ENCODE measurements at places on chromosomes 13 and 19.

DNA sequence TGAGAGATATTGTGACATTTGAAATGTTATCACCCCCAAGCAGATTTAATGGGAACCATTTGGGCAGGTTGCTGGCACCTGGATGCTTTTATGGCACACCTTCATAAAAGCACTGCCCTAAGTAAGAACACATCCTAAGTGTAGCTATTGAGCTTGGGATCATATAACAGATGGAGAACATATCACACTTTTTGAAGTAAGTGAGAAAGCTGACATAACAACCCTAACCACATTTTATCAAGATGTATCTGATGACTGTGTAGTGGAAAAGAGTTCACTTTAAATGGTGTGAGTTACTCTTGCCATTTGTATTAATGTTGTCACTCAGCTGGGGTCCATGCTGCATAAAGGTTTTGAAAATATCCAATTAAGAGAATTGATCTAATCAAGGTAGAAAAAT lies 287.9 kb downstream of the DCLK1 start:
- DNase-seq = no peak

DNA sequence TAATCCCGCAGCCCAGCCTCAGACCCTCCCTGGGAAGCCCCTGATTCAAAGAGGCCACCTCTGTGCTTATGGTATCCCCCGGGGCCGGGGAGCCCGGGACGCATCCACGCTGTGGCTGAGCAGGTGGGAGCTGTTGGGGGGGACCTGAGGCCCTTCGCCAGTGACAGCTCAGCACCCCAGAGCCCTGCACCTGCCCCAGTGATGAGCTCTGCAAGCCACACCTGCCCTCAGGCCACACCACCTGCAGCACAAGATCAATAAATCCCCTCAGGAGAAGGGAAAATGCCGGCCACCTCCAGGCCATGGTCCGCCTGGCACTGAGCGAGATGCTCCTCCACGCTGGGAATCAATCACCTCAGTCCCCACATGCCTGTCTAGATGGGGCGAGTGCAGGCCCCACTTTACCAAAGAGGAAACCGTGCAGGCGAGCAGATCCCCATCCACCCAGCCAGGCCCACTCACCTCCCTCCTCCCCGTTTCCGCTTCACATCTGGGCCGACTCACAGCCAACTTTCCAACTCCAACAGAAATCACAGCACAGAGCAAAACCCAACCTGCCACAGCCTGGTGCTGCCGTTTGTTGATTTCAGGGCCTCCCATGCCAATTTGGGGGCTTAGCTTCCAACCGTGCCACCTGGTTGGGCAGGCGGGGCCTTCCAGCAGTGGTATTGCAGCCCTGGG lies 12.8 kb downstream of the MOB3A start:
- peak; percentile 83 for DNase-seq

DNA sequence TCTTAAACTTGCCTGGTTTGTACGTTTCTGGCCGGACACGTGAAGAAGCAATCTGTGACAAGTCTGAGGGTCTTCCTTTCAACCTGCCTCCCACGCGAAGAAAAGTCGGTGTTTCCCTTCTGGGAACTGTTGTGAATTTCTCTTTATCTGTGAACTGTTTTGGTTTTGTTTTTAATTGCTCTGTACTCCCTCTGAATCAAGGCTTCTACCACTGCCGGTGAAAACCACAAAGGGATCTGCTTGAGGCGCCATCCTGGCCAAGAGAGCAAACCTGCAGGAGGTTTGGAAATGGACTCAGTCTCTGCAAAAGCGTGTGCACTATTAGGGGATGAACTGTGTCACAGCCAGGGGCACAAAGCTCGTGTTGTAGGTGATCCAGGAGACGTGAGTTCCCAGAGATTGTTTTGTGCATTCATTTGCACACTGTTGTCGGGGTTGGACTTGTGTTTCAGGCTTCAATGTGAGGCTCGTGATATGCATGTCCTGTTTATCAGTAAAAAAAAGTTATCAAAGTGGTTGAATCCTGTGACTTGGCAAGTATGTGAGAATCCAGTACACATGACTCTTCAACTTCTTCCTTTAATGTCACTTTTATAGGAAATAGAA lies 9.7 kb downstream of the SIGLEC8 start:
- DNase-seq = peak; percentile 58

DNA sequence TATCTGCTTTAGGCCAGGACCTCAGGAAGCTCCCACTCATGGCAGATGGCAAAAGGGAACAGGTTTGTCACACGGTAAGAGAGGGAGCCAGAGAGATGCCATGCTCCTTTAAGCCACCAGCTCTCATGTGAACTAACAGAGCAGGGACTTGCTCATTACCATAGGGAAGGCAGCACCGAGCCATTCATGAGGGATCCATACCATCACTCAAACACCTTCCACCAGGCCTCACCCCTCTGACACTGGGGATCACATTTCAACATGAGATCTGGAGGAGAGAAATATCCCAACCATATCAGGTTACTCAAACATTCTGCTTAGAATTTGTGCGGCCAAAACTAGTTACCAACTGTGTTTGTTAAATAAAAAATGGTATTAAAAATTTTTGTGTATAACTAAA lies 427.0 kb downstream of the UQCRFS1 start:
- no peak for DNase-seq

GRCh38 chr19:54009440-54009839 lies 18.0 kb downstream of the CACNG6 start:
- no peak for DNase-seq

- no peak for DNase-seq
Measured at GRCh38 chr13:27592865-27593264, 27.5 kb downstream of the LNX2 start.

DNA sequence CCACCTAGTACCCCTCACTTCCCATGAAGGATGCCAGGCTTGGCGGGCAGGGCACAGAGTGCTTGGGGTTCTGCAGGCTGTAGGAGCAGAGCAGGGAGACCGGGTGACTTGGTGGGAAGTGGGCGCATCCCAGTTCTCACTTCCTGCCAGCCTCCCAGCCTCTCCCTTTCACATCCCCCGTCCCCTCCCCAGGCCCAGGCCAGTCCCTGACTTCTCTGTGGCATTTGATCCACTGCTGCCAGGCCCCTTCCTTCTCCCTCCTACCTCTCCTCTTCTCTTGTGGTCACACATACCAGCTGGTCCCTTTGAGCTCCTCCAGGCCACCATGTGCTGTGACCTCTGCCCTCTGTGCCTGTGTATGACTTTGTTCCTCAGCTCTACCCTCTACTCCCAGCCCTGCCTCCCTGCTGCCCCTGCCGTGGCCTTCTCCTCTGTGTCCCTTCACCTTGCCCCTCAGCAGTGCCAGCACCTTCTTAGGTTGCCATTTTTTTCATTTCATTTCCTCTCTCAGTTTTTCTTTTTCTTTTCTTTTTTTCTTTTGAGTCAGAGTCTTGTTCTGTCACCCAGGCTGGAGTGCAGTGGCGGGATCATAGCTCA lies 19.5 kb downstream of the MYO1F start:
- no peak for DNase-seq

DNA sequence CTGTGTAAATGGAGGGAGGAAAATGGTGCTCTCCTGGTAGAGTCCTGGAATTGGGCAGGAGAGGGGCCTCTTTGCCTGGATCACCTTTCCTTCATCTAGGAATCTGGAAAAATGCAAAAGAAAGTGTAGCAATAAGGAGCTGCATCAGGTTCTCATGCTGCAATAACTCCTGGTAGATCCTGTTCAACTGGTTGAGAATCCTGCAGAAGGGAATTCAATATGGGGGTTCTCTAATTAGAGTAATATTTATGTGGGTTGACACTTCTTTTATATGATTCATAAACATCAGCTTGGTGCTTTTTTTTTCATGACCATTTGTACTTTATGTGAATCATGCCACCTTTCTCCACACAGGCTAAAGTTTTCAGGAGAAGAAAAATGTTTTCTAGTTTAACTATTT lies 9.5 kb upstream of the NUDT15 start:
- no peak for DNase-seq

GRCh38 chr13:98542568-98543377 lies 34.1 kb downstream of the STK24 start:
- DNase-seq = peak; percentile 41

- DNase-seq = no peak
Measured at GRCh38 chr13:97000295-97000925, 6.1 kb upstream of the OXGR1 start.

- no peak for DNase-seq
Measured at GRCh38 chr19:35471946-35472345, 18.3 kb downstream of the KRTDAP start.

DNA sequence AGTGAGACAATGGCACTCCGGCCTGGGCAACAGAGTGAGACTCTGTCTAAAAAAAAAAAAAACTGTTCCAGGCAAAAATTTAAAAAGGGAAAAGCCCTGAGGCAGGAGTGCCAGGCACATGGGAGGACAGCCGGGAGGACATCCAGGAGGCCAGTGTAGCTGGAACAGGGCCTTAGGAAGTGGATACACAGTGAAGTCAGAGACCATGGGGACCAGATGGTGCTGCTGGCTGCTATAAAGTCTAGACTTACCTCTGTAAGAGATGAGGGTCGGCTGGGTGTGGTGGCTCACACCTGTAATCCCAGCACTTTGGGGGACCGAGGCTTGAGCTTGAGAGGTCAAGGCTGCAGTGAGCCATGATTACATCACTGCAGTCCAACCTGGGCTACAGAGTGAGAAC lies 15.0 kb downstream of the HAS1 start:
- no peak for DNase-seq

DNA sequence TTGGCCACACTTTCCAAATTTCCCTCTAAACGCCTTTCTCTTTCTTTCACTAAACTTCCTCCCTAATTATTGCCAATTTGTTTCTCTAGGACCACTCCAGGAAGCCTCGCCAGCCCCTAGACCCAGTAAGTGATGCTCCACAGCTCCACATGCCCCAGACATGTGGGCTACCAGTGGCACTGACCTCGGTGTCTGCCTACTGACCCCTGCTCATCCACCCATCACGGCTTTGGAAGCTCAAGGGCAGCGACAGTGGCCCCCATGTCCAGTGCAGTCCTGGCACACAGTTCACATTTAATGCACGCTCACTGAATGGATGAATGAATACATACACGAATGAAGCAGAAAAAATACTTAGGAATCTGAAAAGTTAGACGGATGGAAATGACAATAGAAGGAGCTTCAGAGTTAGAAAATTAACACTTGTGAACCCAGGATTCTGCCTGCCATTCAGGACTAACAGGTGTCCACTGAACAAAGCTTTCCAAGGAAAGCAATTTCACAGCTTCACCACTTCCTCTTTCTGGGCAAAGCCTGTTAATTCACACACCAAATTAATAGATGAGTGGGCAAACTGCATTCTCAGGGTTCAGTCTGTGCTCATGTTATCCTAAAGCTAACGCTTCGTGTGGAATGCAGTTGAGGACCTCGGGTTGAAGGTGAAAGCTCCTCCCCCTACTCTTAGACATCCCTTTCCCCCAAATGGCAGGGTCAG lies 50.9 kb downstream of the CCDC70 start:
- no peak for DNase-seq

GRCh38 chr13:49840675-49841074 lies 48.2 kb upstream of the KPNA3 start:
- no peak for DNase-seq

DNA sequence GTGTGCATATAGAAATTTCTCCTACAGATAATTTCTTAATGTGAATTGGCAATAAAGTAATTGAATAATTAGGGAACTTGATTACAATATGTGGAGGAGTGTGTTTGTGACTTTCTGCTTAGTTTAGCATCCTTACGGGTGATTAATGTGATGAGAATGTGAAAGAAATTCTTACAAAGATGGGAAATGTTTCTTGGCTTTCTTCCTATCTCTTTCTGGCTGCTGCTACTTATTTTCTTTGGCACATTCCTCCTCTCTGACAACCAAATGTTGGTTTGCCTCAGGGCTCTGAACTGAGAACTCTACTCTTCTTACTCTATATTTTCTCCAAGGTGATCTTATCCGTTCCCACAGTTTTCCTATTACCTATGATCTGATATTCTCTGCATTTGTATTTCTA lies 300.1 kb downstream of the TBC1D4 start:
- no peak for DNase-seq

DNA sequence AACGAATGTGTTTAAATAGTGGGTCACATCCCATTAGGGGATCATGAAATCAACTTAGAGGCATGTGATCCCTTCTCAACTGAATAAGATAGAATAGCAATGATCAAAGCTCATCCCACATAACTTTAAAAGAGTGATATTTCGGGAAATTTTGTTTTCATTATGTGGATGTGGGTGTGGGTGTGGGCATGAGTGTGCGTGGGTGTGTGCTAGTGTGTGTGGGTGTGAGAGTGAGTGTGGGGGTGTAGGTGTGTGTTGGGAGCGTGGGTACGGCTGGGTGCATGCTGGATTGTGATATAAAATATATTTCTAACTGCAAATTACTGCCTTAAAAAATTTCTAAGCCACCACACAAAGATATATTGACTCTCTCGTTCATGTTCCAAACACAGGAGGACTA lies 15.9 kb downstream of the RXFP2 start:
- DNase-seq = no peak

DNA sequence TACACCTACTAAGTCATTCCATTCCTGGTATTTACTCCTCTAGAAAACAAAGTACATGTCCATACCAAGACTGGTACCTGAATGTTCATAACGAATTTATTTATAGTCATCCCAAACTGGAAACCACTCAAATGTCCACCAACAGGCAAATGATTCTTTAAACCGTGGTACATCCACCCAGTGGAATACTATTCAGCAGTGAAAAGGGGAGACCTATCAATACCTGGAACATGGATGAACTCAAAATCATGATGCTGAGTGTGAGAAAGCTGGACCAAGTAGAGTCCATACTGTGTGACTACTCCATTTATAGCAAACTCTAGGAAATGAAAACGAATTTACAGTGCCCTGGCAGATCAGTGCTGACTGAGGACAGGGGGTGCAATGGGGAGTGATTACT lies 11.9 kb upstream of the NAPA start:
- DNase-seq = no peak

- DNase-seq = no peak
Measured at GRCh38 chr19:412356-413355, 3.7 kb upstream of the C2CD4C start.

DNA sequence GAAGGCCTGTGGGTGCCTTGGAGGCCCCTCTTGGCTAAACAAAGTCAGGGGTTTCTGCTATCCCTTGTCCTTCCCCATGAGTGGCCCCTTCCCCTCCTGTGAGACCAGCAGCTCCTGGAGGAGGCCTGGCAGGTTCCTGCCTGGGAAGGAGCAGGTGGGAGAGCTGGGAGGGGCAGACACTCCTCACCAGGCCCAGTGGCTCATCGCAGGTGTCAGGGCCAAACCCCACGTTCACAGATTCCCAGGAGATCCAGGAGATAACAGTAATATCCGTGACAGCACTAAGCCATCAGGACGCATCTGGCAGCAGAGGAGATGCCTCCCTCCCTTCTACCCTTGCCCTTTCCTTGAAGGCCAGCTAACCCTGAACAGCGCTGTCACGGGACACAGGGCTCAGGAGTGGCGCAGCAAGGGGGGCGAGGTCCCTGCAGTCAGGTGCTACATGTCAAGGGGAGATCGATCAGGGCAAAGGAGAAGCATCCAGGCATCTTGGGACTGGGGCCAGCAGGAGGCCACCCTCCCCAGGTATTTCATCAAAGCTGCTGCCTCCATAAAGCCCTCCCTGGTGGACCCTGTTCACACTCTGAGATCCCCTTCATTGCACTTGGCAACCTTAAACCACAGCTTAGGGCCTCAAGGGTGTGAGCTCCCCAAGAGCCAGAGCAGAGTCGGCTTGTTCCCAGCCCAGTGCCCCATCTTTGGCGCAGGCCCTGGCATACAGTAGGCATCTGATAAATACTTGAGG lies 4.8 kb downstream of the CEBPA start:
- no peak for DNase-seq

GRCh38 chr13:45713721-45714120 lies 11.6 kb downstream of the CBY2 start:
- no peak for DNase-seq

GRCh38 chr19:3868770-3869456 lies at the start of gene ZFR2:
ZFR2 (minus strand) TSS chr19:3869038; CDS start chr19:3869017, 21 bp downstream.
- DNase-seq = peak; percentile 4

- DNase-seq = no peak
Measured at GRCh38 chr13:47481536-47481935, 519.5 kb downstream of the SUCLA2 start.

Measured in activated CD4-positive, alpha-beta T cell treated with anti-CD3 and anti-CD28 coated beads, Interleukin-2, Interleukin-4, amounts not matched to agents 100 ng/mL and 50 ng/mL, durations not matched to agents 16 hours and 8 hours (primary cell).